SHP77 treated with DMSO at 0.1 percent for 48 hours (cell line): ENCODE measurements at places on chromosomes 16 and 17.

DNA sequence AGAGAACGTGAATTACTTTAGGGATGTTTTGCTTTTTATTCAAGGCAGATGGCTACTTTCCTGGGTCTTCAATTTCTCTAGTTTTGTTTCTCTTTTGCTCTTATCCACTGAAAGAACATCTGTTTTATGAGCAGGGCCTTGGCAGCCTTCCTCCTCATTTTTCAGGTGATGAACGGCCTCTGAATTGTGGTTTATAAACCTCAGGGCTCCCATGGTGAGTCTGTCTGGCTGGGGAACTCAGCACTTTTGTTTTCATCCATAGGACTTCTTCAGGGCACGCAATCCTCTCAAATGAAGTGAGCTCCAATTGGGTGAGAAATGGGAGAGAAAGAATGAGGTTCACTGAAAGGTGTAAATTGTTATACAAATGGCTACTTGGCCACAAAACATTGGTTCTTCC lies 186.4 kb upstream of the ERCC4 start:
- DNase-seq: no peak

DNA sequence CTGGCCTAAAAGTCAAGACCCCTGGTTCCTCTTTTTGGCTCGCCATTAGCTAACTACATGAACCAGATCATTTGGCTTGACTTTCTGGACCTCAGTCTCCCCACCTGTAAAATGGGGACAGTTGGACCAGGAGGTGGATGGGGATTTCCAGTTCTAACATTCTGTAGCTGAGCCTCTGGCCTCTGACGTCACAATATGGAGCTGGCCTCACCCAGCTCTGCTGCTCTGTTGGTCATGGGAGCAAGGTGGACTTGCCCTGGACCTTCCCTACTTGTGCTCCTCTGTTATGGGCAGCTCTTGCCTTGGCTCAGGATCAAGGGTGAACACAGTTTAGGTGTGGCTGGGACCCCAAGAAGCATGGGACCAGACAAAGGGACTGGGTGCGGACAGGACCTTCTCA lies 16.5 kb upstream of the KCNH6 start:
- DNase-seq: no peak

GRCh38 chr17:9006175-9006767 lies 15.0 kb upstream of the NTN1 start:
- no peak for DNase-seq

- no peak for DNase-seq
These were observed 162.3 kb downstream of the IRF8 start for GRCh38 chr16:86061318-86061695.

GRCh38 chr17:9668517-9668916 lies 23.2 kb downstream of the USP43 start:
- DNase-seq: no peak

GRCh38 chr17:51921500-51921899 lies 237.0 kb downstream of the CA10 start:
- no peak for DNase-seq

DNA sequence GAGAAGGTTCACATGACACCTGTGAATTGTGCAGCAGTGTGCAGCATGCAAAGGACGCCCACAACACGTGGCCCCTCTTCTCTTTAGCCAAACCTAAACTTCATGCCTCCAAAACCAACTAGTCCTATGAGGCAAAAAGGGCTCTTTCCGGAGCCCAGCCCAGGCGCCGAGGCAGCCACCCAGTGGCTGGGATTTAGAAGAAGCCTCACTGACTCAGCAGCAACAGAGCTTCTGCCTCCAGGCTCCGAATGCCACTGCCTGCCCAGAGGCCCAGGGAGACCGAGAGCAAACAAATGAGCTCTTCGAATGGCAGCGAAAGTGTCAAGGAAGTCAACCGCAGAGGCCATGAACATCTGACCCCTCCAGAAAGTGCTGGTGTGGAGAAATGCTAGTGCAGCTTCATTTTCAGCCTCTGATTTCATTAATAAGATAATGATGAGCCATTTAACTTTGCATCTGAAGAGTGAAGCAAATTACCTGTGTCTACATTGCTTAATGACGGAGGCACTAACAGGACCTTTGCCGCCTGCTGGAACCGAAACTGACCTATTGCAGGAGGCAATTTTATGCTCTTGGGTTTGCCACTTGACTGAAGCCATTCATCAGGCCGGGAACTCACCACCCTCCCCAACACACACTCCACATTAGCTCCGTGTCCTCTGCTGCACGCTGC lies 157.7 kb upstream of the RPL38 start:
- DNase-seq: peak; percentile 59

DNA sequence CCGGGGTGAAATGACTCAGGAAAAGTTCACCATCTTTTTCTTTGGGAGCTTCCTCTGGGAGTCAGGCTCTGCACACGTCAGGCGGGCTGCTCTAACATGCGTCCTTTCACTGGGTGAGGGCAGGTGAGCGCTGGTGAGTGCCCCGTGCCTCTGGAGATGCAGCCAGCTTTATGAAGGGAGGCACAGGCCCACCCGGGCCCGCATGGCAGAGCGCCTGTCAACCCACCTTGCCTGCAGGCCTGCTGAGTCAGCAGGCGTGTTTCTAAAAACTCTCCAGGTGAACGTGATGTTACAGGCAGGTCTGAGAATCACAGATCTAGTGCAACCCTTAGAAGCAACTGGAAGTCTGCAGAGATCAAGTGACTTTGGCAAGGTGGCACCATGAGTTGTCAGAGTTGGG lies 18.4 kb downstream of the MAP1LC3B start:
- no peak for DNase-seq
